ENCODE measurements at places on chromosomes 16 and 17. TPM values are rescaled to one million over a fixed set of nuclear protein-coding genes. Genes with fewer than 3 reads are reported as not detected.

MT1E gene
- total RNA-seq, result 11.9 TPM

DNA sequence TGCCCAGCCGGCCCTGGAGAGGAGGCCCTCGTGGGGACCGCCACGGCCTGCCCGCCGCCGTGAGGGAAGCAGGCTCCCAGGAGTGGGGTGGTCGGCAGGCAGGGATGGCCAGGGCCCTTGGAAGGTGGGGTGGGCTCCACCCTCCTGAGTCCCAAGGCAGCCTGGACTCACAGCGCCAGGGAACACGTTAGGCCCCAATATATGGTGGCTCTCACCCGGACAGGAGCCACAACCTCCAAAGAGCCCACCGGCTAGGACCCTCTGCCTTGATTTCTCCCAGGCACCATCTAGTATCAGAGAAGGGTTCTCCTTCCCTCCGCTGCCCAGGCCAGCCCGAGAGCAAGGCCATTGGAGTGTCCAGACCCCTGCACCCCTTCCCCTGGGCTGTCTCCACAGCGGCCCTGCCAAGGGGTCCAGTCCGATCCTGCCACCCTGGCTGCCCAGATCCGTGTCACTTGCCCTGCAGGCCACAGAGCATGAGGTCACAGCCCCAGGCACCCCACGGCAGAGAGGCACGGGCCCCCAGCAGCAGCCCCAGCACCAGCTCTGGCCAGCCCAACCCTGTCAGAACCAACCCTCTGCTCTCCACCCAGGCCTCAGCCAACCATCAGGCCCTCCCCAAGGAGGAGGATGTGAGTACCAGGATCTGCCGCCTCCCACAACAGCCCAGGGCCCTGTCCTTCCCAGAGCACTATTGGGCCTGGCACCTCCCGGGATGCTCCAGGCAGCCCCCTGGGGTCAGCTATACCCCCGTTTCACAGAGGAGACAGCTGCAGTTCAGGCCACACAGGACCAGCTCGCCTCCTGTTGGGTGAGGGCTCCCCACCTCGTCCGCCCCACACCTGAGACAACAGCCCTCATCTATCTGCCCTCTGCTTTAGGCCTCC, 1.1 kb upstream of the AXIN1 start:
- no peak for DNase-seq

DNA sequence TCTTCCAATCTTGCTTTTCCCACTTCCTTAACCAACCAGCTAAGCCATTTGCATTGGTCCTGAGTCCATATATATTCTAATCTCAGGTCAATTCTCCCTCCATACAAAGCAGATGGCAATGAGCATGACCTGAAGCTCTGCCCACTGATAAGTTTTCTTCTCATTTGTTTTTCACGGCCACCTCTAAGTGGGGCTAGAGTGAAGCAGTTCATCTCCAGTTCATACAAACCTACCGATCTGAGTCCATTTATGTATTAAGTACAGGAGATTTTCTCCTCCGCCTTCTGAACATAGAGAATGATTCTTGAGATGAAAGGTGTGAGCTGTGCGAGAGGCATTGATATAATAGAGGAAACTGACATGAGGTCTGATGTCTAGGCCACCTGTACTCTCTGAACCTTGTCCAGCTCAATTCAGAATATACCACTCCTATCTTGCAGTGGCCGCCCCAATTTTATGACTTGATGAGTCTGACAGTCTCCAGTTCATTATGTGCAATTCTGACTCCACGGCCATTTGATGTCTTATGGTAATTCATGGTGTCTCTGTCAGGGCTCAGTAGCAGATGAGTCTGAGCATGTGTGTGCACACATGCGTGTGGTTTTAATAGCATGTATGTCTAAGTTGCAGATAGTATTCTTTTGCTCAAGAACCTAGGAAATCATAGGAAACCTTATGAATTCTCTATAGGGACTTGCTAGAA, 329.8 kb downstream of the PMP22 start:
- no peak for DNase-seq

DNA sequence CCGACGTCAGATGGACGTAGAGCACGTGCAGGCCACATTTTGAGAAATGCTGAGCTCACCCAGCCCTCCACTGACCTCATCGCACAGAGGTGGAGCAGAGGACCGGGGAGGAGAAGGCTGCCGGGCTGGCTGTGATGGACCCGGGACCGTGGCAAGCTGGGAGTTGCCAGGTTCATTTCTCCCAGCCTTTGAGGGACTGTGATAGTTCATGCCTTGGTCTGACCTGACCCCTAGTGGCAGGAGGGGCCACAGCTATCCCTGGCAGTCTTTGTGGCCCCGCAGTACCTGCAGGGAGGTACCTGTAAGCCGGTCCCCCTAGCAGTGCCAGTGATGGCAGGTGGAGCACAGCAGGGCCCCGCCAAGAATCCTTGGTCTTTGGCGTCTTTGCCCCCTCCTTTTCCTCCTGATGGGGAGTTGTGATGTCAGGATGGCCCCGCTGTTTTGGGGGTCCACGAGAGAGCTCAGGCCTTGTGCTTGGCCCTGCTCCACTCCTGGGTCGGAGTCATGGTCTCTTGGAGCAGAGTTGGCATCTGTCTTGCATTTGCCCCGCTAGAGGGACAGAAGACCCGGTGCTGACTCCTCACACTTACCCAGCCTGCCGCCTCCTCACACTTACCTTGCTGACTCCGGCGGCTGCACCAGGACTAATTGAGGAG, 50.4 kb downstream of the OR1D5 start:
- DNase-seq, result peak; percentile 14

IGFALS gene
- not detected for total RNA-seq

DNA sequence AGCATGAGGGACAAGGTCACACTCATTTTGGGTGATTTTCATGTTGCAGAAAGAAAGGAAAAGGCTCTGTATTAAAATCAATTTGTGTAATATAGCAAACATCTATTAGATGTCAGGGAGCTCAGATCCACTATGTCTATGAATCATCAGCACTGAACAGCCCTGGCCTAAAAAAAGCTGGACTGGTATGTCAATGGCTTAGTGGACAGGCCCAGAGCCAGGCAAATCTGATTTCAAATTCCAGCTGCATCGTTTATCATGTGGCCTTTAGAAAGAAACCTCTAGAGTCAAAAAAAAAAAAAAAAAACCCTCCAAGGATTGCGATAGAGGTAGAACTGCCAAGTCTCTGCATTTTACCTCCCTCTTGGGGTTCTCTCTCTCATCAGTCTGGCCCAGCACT, 5.4 kb downstream of the GAS7 start:
- DNase-seq, result peak; percentile 55
